ENCODE measurements at places on chromosomes 6 and 20.

DNA sequence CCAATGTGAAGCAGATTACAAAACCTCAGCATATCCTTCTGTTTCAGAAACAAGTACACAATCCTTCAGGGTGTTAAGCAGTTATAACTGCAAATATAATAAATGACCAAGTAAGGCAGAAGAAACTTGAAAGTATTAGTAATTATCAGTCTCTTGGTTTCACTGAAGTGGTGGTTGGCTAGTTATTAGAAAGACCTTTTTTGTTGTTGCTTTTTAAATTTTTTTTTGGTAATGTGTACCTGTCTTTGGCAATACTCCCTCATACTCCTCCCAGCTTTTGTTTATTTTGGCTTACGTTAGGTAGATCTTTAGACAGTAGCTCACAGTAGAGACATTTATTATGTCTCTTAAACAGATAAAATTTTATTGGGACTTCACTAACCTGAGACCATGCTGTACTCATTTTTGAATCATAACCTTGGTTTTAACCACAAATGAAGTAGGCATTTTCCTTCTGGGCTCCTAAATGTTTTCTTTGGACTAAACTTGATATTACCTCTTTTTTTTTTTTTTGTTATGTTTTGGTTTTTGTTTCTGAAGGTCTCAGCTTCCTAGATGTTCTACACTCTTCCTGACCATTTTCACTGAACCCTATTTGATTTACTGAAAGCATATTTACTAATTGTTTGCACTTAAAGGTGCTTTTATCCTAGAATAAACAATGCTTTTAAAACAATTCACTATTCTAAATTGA lies 6.4 kb downstream of the CD2AP start:
- DNase-seq, result no peak

DNA sequence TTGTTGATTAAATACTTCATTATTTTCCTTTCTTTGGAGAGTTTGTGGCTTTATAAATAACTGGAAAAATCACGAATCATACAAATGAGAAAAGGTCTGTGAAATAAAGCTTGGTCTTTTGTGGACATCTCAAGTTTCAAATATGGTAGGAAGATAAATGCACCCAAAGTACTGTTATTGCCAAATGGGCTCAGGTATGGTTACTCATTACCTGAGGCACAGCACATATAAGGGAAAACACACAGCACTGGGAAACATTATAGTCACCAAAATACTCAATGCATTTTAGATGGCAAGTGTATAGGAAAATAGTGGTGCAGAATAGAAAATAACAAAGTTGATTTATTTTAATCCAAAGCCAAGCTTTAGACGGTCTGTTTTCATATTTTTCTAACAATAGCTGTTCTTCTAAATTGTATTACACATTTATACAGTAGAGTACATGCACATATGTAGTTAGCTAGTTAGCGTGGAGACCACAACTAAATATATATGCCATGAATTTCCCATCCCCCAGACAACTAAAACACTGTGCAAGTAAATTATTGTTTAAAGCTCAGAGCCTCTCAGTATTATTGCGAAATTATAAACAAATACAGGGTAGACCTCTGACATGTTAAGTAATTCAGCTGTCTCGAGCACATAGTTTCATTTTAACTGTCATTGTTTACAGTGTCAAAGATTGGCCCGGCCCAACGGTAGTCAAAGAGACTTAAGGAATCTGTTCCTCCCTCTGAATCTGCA lies 336.0 kb downstream of the SYNE1 start:
- no peak for DNase-seq

GRCh38 chr6:168989421-168989820 lies 264.2 kb downstream of the THBS2 start:
- no peak for DNase-seq

GRCh38 chr6:42354702-42355101 lies 97.0 kb downstream of the TRERF1 start:
- no peak for DNase-seq

DNA sequence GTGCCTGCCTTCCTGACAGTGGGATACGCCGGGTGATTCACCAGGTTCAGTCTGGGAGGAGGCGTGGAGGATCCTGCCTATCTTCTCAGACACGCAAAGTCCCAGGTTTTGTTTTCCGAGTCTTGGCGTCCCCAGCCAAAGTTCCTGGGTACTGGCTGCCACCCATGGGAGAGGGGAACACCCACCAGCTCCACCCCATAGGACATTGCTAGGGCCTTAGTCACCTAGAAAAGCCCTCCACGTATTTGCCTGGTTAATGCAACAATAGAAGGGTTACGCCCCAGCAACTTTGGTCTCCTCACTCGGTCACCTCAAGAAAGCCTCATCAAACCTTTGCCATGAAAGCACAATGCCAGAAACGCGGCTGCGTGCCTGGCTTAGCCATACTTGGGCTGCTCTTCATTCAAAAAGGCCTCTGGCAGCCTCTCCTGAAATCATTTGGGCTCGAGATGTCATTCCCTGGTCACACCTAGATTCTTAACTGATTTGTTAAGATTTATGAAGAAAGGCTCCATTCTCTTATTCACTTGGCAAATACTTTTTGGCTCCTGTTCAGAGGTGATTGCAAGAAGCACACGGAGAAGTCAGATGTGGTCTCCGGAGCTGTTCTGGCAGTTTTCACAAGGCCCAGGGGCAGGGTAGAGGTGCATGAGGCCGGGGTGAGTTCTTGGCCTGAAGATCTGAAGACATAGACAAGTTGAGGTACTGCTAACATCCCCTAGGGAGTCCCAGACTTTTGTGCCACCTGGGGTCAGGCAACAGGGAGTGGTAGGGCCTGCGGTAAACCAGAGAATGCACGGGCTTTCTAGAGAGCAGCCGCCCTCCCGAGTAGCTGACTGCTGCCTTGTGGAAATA lies 35.5 kb upstream of the ZNF133 start:
- no peak for DNase-seq

- no peak for DNase-seq
These were observed 300.7 kb downstream of the TENT5A start for GRCh38 chr6:81451787-81452186.

GRCh38 chr20:60690771-60691170 lies 561.3 kb upstream of the CDH4 start:
- no peak for DNase-seq

GRCh38 chr20:46206992-46207549 lies 89.0 kb downstream of the CD40 start:
- DNase-seq, result no peak

DNA sequence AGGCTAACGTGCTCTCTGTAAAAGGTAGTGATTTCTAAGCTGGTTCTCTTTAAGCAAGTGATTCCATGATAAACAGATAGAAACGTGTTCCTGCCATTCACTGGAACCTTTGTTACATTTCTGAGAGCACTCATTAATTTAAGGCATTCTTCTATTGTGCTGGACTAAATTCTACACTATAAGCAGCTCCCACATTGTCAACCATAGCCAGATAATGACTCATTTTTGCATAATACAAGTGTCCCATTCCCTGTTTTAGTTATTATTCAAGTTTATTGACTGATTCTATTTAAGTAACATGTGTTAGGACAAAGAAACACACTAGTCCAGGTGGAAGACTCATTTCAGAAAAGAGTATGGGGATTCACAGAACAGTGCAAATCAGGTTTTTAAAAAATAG lies 13.5 kb upstream of the XRN2 start:
- DNase-seq, result no peak

GRCh38 chr6:167858086-167858591 lies 31.4 kb downstream of the AFDN start:
- DNase-seq, result no peak

GRCh38 chr6:156844089-156844488 lies 66.9 kb downstream of the ARID1B start:
- no peak for DNase-seq

GRCh38 chr6:31901953-31902643 lies at the start of gene ZBTB12:
Gene ZBTB12, minus strand, starts transcription at chr6:31902086. Its CDS starts 781 bp downstream, at chr6:31901305.
- DNase-seq, result peak; percentile 80

GRCh38 chr6:3102875-3103274 lies 15.6 kb upstream of the BPHL start:
- DNase-seq, result no peak

GRCh38 chr6:147161974-147162495 lies 42.2 kb upstream of the STXBP5 start:
- DNase-seq, result no peak

DNA sequence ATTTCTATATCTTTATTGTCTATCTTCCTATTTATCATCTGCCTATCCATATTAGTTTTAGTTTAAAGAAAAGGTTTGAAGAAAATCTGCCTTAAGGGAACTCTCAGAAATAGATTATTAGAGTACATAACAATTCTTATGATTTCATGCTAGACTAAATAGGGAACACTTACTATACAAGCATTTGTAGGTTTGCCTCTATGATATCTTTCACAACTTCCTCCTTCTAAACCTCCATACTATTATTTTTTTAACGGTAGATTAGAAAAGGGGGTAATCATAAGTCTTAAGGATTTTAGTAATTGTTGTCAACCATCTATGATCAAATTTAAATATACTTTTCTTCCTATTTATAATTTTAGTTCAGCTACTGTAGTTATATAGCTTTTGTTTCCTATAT lies 11.6 kb upstream of the DSE start:
- DNase-seq, result no peak

GRCh38 chr6:63307581-63308246 lies 12.1 kb downstream of the LGSN start:
- no peak for DNase-seq

DNA sequence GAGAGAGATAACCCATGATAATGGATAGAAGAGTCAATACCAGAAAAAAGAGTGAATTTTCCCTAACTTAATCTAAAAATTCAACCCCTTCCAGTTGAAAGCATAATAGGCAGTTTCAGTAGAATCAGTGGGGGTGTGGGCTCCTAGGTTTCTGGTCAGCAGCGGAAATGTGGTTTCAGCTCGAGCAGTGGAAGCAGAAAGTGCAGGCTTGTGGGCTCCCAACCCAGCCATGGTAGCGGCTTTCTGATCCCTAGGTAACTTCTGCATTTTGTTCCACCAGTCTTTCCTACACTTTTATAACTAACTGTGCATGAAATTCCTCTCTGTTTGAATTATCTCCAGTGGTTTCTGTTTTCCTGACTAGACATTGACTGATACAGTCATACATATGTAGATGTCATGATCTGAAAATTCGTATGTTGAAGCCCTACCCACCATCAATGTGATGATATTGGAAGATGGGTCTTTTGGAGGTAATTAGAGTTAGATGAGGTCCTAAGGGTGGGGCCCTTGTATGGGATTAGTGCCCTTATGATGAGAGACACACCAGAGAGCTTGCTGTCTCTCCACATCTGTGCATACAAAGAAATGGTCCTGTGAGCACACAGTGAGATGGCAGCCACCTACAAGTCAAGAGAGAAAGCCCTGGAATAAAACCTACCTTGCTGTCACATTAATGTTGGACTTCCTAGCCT lies 6.5 kb upstream of the DDO start:
- DNase-seq, result no peak

- DNase-seq, result no peak
These were observed 472.1 kb upstream of the MARCKS start for GRCh38 chr6:113385020-113385431.

DNA sequence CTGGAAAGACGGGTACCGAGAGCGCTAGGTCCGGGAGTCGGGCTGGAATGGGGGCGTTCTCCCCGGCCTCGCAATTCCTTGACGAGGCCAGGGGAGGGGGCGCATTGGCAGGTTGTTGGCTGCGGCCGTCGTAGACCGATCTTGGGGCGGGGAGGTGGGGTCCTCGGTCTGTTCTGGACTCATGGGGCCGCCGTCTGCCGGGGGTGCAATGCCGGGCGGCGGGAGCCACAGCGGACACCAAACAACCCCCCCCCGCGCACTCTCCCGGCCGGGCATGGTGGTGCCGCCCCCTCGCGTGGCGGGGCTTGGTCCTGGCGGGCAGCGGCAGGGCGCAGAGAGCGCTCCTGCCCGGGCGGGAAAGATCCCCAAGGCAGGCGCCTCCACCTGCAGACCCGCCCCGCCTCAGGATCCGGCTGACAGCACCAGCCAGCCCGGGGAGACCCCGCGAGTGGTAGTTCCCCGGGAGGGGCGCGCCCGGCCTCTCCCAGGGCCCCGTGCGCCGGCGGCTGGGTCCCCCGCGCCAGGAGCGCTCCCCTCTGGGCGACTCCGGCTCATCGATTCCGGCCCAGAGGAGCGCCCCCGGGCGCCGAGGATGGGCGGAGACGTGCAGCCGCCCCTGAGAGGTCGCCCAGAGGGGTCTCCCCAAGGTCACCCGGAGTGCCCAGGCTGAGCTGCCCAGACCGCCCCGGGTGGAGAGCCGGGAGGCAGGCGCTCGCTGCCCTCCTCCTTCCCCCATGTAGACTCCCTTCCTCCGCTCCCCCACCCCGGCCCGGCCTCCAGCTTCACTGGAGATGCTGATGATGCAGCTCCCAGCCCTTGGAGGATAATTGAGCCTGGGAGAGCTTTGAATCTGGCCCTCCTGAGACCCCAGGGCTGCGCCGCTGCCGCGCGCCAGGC lies 709 bp downstream of the PPP1R16B start:
- no peak for DNase-seq

DNA sequence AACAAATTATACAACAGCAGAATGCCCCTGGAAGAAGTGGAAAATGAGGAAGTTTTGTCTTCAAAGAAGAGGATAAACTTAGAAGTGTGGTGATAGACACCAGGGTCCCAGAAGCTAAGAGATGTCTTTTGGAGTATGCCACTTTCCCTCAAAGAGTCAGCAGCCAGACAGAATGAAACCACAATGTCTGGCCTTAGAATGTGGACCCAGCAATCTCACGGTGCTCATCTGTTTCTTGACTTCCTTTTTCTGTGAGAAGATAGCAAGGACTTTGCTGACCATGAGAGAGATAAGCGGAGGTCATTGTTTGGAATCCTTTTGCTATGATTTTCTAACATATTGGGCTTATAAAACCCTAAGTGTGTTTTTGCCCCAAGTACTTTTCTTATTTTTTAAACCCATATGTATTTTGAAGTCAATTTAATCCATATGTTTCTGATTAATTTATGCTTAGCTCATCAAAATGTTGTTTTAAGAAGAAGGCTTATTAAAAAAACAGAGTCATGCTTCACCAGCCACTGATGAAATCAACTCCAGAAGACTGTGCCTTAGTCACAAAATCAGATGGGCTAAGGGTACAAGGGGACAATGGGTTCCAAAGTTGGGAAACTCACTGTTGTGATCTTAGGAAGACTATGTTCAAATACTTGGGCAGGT lies 451.2 kb upstream of the JAG1 start:
- no peak for DNase-seq

GRCh38 chr6:98669371-98669770 lies 165.0 kb upstream of the POU3F2 start:
- DNase-seq, result no peak

GRCh38 chr6:140586426-140587061 lies 1212.1 kb upstream of the CITED2 start:
- no peak for DNase-seq

GRCh38 chr6:161496941-161497340 lies 223.1 kb upstream of the AGPAT4 start:
- no peak for DNase-seq

DNA sequence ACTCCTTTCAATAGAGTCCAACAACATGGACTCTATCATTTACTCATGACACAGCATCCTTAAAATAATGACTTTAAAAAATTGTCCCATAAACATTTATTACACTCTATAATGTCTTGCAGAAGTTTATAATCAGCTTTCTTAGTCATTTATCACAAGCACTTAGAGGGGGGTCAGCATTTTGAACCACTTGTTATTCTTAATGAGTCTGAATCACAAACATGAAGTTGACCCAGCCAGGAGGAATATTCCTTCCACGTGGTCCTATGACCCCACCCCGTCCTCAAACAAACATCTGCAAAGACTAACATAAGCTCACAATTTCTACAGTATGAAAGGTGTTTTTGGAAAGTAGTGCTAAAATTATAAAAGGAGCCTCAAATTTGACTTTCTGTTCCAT lies 91.1 kb downstream of the MTFR2 start:
- DNase-seq, result no peak

Data from activated CD4-positive, alpha-beta T cell treated with anti-CD3 and anti-CD28 coated beads for 24 hours (primary cell).